ENCODE measurements at places on chromosomes 5 and 9.
A peak's percentile ranks its signal among the peaks of the same experiment; 100 is the strongest.

GRCh38 chr9:98248737-98249474 lies 6.5 kb downstream of the TBC1D2 start:
- DNase-seq: peak; percentile 49

- DNase-seq: peak; percentile 55
Measured at GRCh38 chr5:6712142-6712576, 1.1 kb upstream of the TENT4A start.

DNA sequence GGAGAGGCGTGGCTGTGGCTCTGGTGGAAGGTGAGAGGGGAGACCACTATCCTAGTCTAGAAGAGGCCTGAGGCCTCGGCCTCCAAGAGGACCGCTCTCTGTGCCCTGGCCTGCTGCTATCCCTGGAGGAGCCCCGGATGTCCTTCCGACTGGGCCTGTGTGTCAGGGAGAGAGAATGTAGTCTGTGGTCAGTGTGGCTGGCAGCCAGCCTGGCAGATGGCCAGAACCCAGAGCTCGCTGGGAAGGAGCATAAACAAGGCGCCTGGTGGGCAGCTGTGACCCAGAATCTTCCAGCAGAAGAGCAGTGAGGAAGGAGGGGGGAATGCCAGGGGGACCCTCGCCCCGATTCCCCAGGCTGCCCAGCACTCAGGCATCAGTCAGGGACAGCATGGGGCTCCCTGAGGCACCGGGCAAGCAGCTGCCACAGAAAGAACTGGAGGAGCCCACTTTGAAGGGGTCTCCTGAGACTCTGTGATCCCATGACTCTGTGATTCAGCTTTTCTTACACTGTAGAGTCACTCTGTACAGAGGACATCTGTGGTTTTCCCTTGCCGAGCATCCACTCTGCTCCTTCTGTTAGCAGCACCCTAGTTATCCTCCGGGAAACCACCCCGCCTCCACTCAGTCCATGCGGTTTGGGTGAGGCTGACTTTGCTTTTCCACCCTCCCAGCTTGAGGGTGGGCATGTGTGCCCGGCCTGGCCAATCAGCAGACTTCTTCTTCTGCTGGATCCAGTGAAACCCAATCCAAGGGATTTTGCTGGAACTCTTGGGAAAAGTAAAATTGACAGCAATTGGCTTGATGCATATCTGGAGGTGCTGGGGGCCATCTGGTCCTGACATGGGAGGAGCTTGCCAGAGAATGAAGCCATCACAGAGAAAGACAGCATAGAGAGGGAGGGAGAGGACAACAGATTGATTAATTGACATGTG lies 46.2 kb upstream of the PWWP2A start:
- DNase-seq: no peak

DNA sequence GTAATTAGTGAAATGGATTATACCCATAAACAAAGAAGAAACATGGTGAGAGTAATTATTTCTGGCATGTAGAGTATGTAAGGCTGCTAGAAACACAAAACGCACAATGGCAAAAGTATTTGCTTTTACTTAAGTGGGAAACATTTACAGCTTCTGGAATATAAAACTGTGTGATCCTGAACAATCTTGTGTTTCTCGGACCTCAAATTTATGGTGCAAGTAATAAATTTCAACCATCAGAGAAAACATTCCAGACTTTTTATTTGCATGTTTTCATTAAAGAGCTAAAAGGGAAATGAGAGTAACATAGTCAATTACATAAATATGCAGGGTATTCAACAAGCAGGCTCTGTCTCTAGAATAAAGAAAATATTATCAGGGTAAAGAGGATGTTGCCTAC lies 17.2 kb upstream of the PRR16 start:
- no peak for DNase-seq

DNA sequence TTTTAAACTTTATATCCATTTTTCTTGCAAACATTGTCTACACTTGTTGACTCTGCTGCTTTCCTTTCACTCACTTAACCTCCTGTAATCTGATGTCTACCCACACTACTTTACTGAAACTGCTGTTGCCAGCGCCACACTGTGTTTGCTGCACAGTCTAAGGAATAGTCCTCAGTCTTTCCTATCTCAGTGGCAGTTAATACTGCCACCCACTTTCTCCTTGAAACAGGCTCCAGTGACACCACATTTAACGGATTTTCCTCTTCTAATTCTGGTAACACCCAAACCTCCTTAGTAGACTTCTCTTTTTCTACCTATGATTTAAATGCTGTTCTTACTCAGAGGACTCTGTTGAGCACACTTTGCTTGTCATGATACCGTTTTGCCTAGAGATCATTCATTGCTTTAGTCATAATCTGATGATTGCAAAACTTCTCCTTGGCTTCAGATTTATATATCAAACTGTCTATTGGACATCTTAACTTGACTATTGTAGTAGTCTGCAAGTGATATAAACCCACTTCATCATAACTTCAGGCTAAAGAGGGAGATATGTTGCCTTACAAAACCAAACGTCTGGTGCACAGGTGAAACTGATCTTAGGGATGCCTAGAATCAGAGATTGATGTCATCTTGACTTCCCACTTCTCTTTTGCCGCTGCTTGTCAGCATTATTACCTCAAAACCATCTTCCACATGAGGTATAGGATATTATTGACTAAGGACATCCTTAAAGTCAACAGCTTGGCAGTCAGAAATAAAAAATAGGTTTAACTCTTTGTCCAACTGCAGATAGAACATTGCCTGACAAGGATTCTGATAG lies 94.1 kb downstream of the CDC42SE2 start:
- peak; percentile 64 for DNase-seq

DNA sequence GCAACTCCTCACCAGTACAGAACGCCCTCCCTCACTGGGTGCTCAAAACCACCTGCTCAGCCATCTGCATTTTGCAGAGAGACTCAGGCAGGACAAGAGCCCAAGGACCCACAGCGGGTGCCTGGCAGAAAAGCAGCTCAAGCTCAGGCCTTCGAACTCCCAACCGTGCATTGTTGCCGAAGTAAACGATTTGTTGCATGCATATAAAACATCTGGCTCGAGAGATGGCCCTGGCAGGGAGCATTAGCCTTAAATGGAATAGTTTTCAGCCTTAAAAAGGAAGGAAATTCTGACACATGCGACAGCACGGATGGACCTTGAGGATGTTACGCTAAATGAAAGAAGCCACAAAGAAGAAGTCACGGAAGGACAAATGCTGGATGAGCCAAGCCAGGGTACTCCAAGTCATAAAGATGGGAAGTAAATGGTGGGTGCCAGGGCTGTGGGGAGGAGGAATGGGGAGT lies 160.4 kb upstream of the PHYKPL start:
- DNase-seq: no peak

GRCh38 chr9:35756275-35757225 lies 2.5 kb upstream of the MSMP start:
- peak; percentile 90 for DNase-seq

GRCh38 chr5:131245312-131245711 lies 18.5 kb upstream of the CDC42SE2 start:
- DNase-seq: no peak

GRCh38 chr5:115246361-115246991 lies 16.2 kb downstream of the PGGT1B start:
- peak; percentile 42 for DNase-seq

DNA sequence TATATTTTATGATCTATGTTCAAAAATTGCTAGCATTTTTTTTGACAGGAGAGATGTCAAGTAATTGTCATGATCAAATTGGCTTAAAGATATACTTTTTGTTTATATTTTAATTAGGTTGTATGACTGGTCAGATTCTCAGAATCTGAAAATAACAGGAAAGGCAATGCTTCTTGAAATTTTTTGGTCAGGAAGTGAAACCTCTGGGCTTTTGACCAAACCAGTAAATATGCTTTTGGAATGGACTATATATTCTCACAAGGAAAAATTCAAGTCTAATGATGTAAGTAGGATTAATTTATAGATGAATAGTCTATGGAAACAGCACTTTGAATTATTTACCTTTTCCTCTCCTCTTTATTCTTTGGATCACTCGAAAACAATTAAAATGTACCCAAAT lies 52.3 kb downstream of the SLF1 start:
- no peak for DNase-seq

- no peak for DNase-seq
Measured at GRCh38 chr5:88399561-88399960, 130.9 kb upstream of the TMEM161B start.

- no peak for DNase-seq
Measured at GRCh38 chr9:121566481-121567465, 67.1 kb upstream of the GGTA1 start.

- DNase-seq: peak; percentile 51
Measured at GRCh38 chr5:132176521-132176945, 51.1 kb downstream of the P4HA2 start.

DNA sequence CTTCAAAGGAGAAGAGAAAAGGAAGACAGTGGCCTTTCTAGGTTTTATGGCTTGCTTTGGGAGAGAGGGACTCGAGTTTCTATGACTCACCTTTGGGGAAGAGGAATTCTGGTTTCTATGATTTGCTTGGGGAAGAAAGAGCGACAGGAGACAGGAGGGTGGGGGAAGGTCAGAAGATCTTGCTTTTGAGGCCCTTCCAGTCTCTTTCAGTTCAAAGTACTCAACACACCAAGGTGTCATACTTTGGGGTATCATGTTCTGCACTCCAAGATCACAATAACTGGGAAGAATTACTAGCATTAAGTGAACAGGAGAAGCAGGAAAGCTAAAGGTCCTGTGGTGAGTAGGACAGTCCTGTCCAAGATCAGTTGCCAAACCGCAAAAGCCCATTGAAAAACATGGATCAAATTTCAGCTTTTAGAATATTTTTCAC lies 324.5 kb downstream of the ARHGEF28 start:
- DNase-seq: no peak

Data from activated CD4-positive, alpha-beta T cell treated with anti-CD3 and anti-CD28 coated beads, Interleukin-2, Interleukin-6, amounts not matched to agents 100 ng/mL and 50 ng/mL, durations not matched to agents 16 hours and 8 hours (primary cell).